ENCODE measurements at places on chromosomes 4 and X.

GRCh38 chrX:12142661-12143060 is 4.4 kb downstream of the FRMPD4 start:
- DNase-seq, result no peak

- DNase-seq, result no peak
Measured at GRCh38 chr4:69058410-69059059, 37.7 kb upstream of the UGT2B7 start.

DNA sequence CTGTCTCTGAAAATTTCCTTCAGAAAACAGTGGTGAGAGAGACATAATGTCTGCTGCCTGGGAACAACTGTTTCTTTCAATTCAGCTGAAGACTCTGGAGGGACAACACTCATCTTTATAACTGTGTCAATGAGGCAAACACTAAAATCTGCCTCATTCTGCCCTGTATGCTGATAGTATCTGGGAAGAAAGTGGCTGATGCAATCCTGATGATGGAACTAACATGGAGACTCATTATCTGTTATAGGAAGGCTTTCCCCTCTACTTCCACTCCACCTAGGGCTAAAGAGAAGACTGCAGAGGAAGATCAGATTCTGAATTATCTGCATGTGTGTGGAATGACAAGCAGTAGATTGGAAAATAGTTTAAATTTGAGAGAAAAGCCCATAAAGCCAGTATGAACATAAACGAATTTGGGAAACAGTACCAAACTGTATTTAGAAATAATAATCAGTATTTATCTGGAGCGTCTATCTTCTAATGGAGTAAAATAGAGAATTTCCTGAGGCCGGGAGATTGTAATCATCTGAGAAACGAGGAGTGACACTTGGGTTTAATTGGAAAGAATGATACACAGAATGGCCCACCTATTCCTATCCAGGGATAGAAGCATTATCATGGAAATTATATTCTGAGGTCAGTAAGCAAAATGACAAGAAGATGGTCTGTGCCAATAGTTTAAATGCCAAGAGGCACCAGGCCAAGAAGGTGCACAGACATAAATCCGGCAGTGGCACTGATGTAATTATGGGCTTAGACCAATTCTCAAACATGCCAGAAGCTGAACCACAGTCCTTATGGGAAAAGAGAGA is 85.4 kb downstream of the SHISA3 start:
- DNase-seq, result no peak

DNA sequence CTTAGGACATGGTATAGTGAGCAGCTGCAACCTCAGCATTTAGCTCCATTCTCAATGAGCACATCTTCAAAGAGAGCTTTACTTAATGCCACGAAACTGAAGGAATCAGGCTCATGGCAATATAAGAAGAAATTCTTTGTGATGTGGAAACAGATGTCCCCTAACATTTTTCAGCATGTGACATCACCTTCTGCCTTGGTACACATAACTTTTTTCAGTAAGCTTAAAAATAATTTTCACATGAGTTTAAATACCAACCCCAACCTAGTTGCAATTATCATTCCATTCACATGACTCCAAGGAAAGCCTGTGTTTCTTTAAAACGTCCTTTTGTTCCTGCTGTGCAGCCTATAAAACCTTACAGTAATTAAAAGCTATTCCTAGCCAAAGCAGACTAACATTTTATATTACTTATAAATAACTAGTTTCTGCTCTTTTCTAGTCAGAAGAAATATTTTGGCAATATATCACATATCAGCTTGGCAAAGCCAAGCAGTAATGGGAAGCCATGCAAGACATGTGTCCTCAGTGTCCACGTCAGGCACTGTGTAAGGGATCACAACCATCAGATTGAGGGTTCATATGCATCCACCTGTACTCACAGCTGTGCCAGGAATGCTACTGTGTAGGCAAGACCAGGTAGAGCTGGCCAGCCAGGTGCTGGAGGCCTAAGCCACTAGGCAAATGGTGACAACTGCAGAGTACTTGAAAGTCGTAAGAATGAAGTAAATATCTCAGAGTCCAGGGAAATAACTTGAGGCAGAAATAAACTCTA is 466.6 kb downstream of the INPP4B start:
- no peak for DNase-seq

- DNase-seq, result no peak
Measured at GRCh38 chr4:47862297-47862696, 24.4 kb upstream of the CORIN start.

Data from ovary (tissue), 10 donors.